Occipital lobe (tissue), 3 donors: ENCODE measurements at places on chromosomes 1 and 21. TPM values are rescaled to one million over a fixed set of nuclear protein-coding genes. Genes with fewer than 3 reads are reported as not detected.

- DNase-seq, result no peak
Measured at GRCh38 chr1:33165809-33166208, 16.0 kb downstream of the TRIM62 start.

DNA sequence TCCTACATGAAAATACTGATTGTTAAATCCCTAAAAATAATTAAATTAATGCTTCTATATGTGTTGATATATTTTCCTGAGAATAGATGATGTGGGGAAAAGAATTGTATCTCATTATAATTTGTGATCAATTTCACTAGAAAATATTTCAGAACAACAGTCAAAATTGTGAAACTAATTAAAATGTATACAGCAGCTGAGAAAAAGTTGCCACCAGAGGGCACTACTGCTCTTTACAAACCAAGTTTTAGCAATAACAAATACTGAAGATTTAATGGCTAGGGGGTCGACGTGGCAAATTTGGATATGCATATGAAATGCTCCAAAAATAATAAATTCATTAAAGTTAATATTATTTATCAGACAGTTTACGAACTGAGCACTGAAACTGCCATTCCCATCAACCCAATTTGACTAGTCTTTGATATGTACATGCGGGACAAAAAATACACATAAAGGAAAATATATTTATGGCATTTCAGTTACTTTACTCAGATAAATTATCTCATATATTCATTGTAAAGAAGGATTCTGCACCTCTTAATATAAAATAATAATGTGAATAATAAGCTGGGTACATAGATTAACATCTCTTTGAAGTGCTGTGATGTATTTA is 96.3 kb upstream of the TMPRSS15 start:
- DNase-seq, result no peak

DNA sequence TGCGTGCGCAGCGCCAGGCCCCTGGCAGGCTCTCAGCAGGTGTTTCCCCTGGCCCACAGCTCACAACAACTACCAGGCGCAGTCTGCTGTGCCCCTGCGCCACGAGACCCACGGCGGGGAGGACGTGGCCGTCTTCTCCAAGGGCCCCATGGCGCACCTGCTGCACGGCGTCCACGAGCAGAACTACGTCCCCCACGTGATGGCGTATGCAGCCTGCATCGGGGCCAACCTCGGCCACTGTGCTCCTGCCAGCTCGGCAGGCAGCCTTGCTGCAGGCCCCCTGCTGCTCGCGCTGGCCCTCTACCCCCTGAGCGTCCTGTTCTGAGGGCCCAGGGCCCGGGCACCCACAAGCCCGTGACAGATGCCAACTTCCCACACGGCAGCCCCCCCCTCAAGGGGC is 68.1 kb downstream of the ALPL start:
- no peak for DNase-seq

DNA sequence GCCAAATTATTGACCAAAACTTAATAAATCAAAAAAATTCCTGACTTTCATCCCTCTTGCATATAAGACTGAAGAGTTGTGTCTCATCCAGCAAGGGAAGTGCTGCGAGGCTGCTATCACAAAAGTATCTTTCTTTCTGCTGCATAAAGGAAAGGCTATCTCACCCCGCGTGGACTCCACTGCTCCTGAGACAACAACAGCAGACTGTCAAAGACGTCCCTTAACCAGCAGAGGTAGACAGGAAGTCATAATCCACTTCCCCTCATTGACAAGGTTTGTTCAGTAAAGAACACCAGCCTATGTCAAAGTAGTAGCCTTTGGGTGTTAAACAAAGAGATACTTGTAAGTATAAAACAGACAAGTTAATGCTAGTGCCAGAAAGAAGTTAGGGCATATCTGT is 29.4 kb downstream of the VPS26C start:
- no peak for DNase-seq

GRCh38 chr1:25049190-25049589 is 119.1 kb upstream of the RUNX3 start:
- DNase-seq, result no peak

- DNase-seq, result no peak
Measured at GRCh38 chr1:30912913-30913652, 4.5 kb upstream of the SDC3 start.

Gene CD164L2
- total RNA-seq, result not detected
